ENCODE measurements at places on chromosomes 2 and 18. TPM values are rescaled to one million over a fixed set of nuclear protein-coding genes. Genes with fewer than 3 reads are reported as not detected.

DNA sequence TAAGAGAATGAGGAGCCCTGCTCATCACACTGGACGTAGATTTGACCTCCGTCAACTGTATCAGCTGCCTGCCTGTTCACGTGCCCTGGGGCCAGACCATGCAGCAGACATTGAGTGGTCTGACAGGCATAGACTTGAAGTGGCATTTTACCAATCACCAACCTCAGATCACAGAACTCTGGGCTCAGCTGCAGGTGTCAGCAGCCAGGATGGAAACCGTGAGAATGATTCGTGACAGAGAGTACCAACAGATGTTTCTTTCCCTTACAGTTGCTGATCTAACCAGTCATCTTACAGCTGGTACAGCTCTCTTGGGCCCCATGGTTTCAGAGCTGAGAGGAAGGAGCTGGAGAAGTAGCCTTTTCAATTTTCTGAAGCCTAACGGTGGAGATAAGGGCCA, 148.9 kb downstream of the EN1 start:
- no peak for DNase-seq

DNA sequence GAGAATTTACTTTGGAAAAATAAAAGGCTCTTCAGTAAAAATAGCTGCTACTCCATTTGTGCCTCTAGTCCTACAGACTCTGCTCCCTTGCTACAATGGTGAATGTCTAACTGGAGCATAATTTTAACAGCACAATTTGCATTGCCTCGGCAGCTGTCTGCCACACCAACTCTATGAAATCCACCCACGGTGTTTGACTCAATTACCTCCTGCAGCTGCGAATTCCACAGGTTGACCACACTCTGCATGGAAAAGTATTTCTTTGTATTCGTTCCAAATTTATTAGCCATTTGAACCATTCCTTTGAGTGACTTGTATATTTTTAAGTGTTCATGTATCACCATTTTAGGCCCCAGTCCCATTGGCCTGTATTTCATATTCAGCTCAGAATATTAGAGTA, 182.1 kb upstream of the CCDC68 start:
- DNase-seq, result no peak

DNA sequence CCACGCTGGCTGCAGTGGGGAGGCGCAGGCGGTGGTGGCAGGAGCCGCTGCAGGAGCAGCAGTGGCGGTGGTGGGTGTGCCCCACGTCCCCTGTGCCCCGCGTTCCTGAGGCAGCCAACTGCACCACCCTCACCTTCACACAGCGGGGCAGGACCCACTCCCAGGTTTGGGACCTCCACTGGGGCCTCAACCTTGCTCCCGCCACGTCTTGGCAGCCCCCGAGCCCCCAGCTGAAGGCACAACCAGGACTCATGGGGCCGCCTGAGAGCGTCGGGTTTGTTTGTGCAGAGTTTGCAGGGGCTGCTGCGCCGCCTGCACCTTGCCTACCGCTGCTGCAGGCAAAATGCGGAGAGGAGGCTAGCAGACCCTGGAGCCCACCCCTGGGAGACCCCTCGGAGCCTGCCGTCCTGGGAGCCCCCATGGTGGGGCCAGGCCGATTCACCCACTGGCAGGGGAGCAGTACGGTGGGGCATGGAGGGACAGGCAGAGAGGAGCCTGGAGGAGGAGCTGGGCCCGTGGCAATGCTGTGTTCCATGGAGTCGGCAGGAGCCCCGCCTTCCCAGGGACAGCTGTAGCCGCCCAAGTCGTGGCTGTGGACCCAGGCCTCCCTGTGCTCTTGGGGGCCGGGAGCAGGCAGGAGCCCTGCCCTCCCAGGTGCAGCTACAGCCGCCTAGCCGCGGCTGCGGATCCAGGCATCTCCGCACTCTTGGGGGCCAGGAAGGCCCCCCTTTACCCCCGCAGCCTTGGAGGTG, 14.7 kb upstream of the EML6 start:
- no peak for DNase-seq

The GAL3ST2 gene
- 0.25 TPM for total RNA-seq

The TMEM198 gene
- 1.1 TPM for total RNA-seq
